ENCODE measurements at places on chromosomes 6 and 20. TPM values are rescaled to one million over a fixed set of nuclear protein-coding genes. Genes with fewer than 3 reads are reported as not detected.
A peak's percentile ranks its signal among the peaks of the same experiment; 100 is the strongest.

DNA sequence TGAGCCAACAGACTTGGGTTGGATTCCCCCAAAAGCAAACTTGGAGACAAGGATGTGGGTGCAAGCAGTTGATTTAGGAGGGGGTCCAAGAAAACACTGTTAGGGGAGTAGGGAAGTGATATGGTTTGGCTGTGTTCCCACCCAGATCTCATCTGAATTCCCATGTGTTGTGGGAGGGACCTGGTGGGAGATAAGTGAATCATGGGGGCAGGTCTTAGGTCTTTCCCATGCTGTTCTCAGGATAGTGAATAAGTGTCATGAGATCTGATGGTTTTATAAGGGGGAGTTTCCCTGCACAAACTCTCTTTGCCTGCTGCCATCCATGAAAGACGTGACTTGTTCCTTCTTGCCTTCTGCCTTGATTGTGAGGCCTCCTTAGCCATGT is 542.6 kb downstream of the DHX35 start:
- DNase-seq = peak; percentile 17

GRCh38 chr6:31113861-31114540 is 599 bp upstream of the PSORS1C1 start:
- DNase-seq = peak; percentile 18

DNA sequence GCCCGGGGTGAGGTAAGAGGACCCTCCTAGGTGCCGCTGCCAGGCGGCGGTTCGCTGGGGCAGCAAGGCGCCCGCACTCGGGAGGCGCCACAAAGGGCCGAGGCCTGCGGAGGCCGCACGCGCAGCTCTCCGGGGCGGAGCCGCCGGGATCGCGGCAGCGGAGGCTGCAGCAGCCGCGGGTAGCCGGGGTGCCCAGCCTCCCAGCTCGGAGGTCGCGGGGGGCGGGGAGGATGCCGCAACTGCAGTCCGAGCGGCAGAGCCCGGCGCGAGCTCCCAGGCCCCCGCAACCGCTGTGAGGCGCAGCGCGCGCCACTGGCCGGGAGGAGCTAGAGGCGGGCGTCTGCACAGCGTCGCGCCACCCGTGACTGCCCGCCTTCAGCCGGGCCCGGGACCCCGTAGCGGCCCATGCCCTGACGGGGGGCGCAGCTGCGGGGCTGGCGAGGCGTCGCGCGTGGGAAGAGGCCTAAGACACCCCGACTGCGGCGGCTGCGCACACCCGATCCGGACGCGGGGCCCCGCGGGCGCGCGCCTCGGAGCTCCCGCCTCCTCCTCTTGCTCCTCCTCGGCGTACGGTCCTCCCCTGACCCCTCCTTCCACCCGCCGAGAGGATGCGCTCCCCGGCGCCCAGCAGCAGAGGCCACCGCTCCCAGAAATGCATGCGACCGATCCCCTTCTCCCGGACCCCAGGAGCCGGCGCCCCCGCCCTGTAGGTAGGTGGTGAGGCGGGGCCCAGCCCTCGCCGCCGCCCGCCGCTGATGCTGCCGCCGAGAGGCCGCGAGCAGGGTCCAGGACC is at the start of gene NCOA7:
Gene NCOA7, plus strand, starts transcription at position 603 of the 793 bp plus-strand sequence. CDS start 24,395 bp downstream, outside the sequence.
- peak; percentile 76 for DNase-seq

- no peak for DNase-seq
These were observed 1.0 kb upstream of the THBS2 start for GRCh38 chr6:169254456-169255316.

BPIFB1 gene
- total RNA-seq = not detected

DNA sequence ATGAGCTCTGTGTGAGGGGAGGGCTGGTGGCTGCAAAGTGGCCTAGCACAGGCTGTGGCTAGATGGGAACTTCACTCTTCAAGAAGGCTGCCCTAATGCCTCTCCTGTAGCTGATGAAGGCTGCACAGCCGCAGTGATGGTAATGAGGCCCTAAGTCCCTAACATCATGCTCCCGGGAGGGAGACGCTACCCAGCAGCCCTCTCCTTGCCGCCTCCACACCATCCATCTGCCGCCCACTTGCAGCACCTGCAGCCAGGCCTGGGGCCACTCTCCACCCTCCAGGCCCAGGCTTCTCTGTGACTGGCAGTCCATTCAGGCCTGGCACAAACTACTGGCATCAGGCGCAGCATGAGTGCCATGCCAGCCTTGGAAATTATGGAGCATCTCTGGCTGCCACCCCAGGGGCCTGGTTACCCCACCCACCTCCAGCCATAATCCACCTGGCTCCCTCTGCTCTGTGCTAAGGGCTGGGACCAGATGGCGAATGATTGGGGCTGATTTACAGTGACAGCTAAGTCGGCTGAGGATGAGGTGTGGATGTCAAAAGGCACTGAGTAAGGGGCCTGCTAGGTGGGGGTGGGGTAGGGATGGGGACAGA is 284.2 kb downstream of the LRFN2 start:
- no peak for DNase-seq

SPTLC3 gene
- total RNA-seq = 6.5 TPM

Data from HT1080 (cell line).